HuH-7 (cell line): ENCODE measurements at places on chromosomes 13 and 19.

DNA sequence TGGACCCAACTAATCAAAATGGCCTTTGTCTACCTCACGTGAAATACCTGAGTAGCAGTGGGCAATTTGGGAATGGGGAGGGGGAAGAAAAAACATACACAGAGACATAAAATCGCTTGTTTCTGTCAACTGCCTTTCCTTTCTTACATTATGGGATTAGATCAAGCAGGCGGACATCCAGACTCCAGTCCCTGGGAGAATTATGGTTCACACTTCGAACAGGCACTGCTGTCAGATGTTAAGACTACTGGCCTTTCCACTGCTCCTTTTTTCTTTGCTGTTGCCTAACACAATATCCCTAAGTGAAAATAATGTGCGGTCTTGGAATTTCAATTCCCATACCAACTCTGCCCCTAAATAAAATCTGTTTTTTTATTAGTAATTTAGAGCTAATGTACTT is 1719.7 kb upstream of the SLC10A2 start:
- no peak for DNase-seq

DNA sequence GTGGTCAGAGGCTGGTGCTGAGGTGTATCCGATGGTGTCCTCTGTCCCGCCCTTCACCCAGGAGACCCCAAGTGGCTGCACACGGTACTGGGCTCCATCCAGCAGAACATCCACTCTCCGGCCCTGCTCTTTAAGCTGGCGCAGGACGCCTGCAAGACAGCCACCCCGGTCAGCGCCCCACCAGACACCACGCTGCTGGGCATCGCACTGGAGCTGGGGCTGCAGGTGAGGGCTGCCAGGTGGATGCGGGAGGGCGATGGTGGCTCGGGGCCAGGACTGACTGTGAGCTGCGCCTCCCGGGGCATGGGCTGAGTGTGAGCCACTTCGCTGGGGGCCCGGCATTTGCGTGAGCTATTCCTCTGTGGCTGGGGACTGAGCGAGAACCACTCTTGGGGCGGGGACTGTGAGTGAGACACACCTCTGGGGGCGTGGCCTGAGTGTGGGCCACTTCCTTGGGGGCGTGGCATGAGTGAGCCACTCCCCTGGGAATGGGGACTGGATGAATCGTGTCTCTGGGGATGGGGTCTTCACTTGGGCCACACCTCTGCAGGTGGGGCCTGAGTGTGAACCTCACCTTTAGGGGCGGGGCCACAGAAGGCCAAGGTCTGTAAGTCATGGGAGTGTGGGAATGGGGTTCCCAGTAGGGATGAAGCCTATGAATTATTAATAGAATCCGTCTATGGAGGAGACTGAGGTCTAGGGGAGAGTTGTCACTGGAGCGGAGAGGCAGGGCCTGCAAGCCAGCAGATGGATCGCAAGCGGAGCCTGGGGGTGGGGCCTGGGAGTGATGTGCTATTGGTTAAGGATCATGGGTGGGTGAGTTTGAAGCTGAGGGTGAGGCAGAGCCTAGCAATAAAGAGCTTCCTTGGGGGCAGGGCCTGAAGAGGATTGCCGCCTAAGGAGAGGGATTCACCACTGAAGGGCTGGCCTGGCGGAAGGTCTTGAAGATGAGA is 30.5 kb downstream of the ZSWIM4 start:
- no peak for DNase-seq

DNA sequence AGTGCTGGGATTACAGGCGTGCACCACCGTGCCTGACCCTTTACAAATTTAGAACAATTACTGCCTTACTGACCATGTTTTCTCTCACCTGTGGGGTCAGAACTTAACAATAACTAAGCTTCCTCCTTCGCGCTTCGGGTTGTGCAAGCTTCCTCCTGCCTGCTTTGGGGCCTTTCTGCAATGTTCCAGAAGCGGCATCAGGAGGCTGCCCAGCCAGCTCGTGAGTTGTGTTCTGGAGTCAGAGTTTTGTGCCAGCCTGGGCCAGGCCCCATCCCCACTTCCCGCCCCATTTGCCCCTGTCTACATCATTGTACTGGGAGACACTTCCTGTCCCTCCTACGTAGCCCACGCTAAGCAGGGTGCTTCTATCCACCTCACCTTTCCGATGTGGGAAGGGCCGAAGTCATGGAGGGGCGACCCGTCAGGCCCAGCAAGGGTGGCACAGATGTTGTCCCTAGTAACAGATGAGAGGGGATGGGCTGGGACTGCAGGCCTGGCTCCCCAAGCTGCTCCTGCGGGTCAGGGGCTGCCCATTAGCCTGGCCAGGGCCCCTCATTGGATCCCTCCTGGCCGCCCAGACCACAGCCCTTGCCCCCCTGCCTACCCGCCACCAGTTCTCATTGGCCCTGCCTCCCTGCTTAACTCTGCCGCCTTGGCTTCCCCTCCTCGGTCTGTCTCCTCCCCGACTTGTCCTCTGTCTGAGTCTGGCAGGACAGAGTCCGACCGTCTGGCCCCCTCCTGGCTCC is 13.4 kb downstream of the UHRF1 start:
- no peak for DNase-seq

DNA sequence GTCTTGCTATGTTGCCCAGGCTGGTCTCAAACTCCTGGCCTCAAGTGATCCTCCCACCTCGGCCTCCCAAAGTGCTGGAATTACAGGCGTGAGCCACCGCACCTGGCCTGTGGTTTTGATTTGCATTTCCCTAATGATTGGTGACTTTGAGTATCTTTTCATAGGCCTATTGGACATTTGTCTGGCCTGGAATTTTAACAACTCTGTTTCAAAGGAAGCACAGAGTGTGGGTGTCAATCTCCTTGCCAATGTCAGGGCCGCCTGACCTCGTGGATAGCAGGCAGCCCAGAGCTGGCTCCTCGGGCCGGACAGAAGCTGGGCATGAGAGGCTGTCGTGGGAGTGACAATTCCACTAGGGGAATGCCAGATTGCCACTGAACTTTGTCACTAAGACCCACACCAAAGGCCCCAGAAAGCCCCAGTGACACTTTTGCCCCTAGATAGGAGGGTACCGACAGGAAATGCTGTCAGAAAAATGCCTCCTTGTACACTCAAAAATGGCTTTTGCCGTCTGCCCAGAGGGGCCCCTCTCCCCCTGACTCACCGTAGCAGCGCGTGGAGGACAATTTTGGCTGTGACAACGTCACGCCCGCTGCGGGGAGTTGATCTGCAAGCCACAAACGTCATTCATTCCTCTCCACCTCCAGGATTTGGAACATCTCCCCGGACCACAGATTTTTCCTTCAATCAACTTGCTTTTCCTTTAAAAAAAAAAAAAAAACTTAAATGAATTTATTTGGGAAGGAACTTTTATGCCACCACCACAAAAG is 11.7 kb upstream of the ADGRE5 start:
- no peak for DNase-seq

DNA sequence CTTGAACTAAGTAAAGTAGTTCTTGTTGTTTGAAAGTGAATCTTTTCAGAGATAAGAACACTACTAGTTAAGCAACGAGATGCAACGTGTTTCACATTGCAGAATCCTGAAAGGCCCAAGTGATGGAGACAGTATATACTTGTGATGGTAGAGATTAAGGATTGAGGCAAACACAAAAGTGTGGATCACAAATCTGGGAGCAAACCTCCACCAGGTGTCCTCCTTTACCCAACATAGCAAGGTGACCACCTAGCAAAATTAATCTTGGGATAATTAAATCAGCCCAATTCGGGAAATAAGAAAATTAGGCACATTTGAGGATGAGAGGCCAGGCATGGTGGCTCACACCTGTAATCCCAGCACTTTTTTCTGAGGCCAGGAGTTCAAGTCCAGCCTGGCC is 563.9 kb downstream of the DACH1 start:
- no peak for DNase-seq

DNA sequence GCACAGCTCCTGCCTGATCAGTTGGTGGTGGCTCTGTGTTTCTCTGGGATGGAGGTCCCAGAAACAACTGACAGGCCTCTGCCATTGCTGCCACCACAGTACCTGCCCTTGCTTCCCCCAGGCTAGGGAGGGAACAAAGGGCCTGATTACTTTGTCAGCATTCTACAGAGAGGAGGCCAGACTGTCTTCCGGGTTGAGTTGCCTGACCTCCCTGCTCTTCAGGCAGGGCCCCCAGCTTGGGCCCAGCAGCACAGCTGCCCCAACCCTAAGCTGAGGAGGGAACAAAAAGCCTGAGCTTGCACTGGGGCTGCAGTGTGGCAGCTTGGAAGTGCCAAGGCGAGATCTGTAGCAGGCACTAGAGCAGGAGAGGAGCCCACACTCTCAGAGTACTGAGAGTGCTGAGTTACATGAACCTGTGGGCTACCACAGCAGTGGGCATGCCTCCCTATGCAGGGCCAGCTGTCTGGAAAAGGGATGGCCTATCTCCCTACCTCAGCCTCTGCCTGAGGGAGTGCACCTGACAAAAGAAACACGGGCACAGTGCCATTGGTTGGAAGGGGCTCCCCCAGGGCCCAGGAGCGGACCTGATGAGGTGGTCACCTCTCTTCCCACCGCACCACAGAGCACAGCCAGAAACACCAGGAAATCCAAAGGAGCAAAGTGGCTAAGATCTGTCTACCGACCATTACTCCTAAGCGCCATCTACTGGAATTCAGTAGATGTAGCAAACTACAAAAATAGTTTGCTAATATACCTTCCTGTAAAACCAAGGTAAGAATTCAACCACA is 24.4 kb downstream of the SLC25A15 start:
- peak; percentile 37 for DNase-seq

DNA sequence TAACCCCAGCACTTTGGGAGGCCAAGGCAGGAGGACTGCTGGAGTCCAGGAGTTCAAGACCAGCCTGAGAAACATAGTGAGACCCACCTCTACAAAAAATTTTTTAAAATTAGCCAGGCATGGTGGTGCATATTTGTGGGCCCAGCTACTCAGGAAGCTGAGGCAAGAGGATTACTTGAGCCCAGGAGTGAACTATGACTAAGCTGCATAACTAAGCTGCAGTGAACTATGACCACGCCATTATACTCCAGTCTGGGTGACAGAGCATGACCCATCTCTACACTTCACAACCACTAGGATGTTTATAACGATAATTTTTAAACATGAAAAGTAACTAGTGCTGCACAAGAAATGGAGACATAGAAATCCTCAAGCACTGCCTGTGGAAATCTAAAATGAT is 352.7 kb upstream of the SGCG start:
- DNase-seq, result no peak

GRCh38 chr19:31515931-31516330 is 166.7 kb upstream of the TSHZ3 start:
- no peak for DNase-seq

GRCh38 chr13:51861723-51862300 is at the start of gene CCDC70:
Gene CCDC70, plus strand, starts transcription at chr13:51861969. Its CDS starts 3,443 bp downstream, at chr13:51865412.
- no peak for DNase-seq

DNA sequence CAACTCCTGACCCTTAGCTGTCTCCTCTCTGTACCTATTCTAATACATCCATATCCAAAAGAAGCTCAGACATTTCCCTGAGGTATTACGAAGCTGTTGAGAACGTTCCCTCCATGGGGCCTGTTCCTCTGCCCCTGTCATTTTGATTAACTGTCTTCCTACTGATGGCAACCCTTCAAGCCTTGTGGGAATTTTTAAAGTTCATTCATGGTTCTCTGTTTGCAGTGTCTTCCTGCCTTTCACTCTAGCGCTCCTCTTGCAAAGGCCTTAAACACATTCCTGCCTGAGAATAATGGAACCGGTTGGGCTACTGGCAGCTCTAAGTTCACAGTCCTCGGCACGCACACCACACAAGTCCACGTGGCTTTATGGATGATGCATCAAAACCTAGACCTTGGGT is 66.1 kb downstream of the LHFPL6 start:
- no peak for DNase-seq

DNA sequence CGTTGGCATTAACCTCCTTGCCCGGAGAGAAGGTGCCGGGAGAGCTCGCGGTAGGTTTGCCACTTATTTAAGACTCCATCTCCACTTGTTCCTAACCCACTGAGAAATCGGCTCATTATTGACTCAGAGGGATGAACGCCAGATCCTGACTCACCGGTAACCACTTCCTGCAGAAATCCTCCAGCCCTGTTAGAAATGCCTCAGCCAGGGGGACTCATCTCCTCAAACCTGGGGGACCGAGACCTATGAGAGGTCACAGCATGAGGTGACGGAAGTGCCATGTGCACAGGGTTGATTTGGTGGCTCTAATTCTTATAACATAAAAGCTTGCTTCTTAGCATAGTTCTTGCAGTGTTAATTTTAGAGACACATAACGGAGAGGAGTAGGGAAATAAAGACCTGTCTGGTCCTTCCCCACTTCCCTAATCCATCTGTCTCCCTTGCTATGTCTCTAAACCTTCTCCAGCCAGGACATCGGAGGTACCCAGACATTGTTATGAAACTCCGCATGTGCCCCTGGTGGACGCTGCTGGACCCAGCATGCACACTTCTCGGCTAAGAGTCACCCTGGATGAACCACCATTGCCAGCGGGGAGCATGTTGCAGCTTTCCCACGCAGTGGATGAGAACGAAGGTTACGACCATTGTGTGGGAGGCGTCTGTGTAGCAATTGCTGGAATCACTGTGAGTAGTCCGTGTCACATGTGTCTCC is 158.9 kb downstream of the EFNB2 start:
- peak; percentile 39 for DNase-seq

GRCh38 chr13:47628666-47629065 is 372.4 kb downstream of the SUCLA2 start:
- no peak for DNase-seq

DNA sequence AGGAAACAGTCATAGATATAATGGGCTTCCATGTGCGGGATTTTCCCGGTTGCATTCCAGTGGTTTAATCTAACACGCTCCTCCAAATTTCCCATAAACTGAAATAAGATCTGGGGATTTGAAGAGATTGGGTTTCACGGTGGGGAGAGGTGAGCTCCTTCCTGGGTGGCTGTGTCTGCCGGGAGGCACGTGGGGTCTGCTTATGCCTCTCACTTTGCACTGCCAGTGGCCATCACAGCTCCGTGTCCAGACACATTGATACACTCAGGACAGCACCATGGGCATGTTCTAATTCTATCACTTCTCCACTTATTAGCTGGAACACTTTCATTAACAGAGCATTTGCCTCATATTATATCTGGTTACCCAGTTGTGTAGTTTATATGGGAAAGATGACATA is 73.4 kb downstream of the SOX1 start:
- DNase-seq, result no peak

DNA sequence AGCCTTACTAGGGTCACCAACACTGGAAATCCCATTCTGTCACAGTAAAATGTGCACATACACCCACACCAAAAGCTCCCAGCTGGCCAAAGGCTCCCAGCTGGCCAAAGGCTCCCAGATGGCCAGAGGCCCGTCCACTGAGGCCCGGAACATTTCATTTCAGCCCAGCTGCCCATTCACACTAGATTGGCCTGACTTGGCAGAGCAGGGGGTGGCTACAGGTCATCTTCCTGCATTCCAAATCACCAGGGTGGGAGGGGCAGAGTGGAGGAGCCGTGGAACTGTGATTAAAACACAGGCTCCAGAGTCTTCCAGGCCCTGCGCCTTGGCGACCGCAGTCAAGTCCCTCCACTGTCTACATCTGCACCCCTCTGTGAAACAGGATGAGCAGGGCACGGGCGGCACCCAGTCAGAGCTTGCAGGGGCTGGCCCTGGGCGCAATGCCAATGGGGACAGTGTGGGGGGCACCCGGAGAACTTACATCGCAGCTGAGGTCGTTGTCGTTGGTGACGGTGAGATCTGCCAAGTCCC is 10.1 kb upstream of the PRKD2 start:
- DNase-seq, result no peak

GRCh38 chr13:108313382-108313781 is 43.9 kb downstream of the TNFSF13B start:
- no peak for DNase-seq

- no peak for DNase-seq
Measured at GRCh38 chr13:42821437-42821836, 40.1 kb downstream of the FAM216B start.

- peak; percentile 50 for DNase-seq
Measured at GRCh38 chr19:29263305-29264135, 50.6 kb upstream of the UQCRFS1 start.
